SK-N-SH (cell line): ENCODE measurements at places on chromosomes 7 and 10. TPM values are rescaled to one million over a fixed set of nuclear protein-coding genes. Genes with fewer than 3 reads are reported as not detected.

DNA sequence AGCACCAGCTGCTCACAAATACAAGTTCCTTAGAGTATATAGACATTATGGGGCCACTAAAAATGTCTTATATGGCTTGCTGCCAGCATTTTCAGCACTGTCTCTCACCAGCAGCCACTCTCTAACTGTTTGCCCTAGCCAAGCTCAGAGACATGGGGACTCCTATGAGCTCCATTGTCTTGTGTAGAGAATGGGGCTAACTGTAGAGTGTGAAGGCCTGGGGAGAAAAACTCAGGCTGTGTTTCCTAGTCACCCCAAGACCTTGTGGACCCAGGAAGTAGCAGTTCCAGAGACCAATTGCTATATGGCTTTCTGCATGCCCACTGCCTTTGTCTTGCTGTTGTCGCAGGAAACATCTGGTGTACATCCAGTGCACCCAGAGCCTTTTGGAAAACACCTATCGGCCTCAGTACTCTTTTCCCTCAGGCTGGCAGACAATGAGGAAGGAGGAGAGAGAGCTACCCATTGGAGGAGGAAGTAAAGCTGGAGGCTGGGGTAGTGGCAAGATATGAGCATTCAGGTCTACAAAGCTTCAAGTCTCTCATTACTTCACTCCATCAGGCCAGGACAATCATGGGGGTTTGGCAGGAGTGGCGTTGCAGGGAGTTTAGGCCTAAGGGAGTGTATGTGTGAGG lies 28.4 kb downstream of the ENTPD1 start:
- DNase-seq: no peak

SH2D4B gene
- polyA plus RNA-seq: not detected in 2 replicates

MUC3A gene
- polyA plus RNA-seq: 0.03 and 0.11 TPM in 2 replicates

- DNase-seq: no peak
These were observed 735 bp downstream of the ZNF394 start for GRCh38 chr7:99499371-99499720.

SFTPA1 gene
- not detected in 2 replicates for polyA plus RNA-seq

DNA sequence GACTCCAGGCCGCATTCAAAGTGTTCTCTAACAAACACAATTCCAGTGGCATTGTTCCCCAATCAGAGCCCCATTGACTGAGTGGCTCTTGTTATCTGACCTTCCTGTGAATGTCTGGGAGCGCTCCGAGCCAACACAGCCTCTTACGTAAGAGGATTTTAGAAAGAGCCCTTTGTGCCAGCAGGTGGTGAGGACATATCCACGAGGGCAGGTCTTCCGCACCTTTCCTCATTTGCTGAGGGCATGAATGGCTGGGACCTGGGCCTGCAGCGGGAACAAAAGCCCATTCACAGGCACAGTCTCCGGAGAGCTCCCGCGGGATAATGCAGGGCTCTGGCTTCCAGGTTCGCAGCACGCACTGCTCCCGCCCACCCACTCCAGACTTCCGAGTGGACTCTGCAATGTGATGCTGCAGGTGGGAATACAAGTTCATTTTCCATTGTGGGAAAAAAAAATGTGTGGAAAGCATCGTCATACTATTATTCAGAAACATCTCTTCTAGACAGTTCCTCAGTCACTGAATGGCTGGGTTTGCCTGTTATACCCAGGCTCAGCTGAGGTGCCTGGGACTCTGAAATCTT lies 295.0 kb upstream of the IGFBP3 start:
- no peak for DNase-seq

- DNase-seq: peak; percentile 89
These were observed 53.7 kb upstream of the KDM7A start for GRCh38 chr7:140230516-140230860.

KCND2 gene
- polyA plus RNA-seq: not detected in 2 replicates

DNA sequence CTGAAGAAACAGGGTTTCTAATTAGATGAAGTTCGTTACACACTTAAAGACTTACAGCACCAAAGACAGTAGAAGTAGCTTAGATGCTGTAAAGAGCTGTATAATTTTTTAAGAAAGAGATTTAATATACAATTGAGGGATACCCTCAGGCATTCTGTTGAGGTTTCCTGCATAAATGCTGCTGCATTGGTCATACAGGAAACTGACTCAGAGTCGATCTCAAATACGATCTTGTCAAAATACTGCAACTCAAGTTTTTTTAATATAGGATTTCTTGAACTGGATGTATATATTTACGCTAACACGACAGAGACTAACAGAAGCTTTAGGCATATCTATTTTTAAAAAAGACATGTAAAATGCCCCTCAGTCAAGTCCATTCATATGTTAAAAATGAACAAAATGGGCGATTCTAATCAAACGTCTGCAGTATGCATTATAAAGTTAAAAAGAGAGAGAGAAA lies 2.4 kb upstream of the ARID5B start:
- peak; percentile 33 for DNase-seq

LAMB4 gene
- polyA plus RNA-seq: 0.24 and 0.36 TPM in 2 replicates

GRCh38 chr10:93992400-93993030 lies 1.2 kb upstream of the PLCE1 start:
- no peak for DNase-seq

DNA sequence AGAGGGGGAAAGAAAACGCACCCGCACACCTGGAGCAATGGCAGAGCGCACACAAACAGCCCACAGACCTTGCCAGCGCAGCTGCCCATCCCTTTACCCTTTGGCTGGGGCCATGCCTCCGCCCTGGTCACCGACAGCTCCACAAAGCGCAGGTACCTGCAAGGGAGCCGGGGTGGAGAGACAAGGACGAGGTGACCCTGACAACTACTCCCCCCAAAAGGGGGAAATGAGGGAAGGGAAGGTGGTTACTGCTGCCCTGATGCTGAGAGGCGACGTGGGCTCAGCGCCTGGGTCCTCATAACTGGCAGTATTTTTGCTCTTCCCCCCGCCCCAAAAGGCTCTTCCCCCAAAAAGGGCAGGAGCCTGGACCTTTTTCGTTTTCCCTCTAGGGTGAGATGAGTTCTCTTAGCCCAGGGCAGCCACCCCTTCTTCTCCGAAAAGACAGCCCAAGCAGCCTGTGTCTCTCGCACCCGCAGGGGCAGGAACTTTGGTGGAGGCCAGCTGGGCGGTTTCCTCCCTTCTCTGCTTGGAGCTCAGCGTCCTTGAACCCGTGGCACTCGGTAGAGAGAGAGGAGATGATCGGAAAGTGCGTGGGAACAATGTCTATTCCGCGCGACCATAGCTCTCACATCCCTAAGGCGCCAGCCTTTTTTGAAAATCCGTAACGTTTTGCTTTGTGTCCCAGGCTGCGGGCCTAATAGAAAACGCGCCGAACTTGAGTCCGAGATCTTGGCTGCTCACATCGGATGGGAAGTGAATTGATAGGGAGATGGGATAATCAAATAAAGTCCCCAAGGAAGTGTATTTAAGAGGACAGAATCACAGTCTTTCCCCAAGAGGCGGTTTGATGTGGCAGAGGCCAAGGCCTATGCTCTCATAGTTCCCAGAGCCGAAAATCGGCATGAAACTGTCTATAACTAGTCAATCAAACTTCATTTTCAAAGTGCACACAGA lies 1.0 kb downstream of the NKX2-3 start:
- DNase-seq: peak; percentile 18

GRCh38 chr10:70404036-70404786 lies at the start of gene EIF4EBP2:
EIF4EBP2 (plus strand) TSS chr10:70404145; CDS start chr10:70404402, 257 bp downstream.
- peak; percentile 96 for DNase-seq

DNA sequence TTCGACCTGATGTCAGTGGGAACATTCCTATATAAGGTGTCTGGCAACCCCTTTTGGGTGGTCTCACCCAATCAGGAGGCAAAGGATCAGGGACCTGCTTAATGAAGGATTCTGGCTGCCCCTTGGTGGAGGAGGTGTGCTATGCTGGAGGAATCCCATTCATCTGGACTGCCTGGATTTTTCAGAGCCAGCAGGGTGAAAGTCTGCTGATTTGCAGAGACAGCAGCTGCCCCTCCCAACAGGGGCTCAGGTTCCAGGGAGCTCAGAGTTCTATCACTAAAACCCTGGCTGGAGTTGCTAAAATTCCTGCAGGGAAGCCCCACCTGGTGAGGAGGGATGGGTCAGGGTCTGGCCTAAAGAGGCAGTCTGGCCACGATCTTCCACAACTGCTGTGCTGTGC lies 398.5 kb upstream of the CNTNAP2 start:
- DNase-seq: no peak

OPN1SW gene
- 0.05 TPM in 1 of 2 replicates, not detected in the other for polyA plus RNA-seq

DNA sequence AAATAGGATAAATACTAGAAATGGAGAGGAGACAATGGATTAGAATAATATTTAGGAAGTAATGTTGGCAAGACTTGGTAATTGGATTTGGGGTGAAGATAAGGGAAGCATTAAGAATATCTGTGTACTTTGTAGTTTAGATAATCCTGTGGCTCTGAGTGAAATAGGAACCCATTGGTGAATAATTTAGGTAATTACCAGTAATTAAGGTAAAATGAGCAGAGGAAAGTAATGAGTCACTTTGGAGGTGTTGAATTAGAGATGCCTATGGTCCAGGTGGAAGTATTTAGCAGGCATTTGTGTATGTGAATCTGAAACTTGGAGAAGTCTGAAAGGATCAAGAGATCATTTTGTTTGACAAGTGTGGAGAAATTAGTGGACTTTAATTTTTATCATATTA lies 5.7 kb downstream of the C1GALT1 start:
- no peak for DNase-seq

- DNase-seq: no peak
These were observed 75.9 kb downstream of the BUB3 start for GRCh38 chr10:123229927-123230630.

GRCh38 chr10:11424456-11425295 lies 186.8 kb downstream of the USP6NL start:
- peak; percentile 76 for DNase-seq

DNA sequence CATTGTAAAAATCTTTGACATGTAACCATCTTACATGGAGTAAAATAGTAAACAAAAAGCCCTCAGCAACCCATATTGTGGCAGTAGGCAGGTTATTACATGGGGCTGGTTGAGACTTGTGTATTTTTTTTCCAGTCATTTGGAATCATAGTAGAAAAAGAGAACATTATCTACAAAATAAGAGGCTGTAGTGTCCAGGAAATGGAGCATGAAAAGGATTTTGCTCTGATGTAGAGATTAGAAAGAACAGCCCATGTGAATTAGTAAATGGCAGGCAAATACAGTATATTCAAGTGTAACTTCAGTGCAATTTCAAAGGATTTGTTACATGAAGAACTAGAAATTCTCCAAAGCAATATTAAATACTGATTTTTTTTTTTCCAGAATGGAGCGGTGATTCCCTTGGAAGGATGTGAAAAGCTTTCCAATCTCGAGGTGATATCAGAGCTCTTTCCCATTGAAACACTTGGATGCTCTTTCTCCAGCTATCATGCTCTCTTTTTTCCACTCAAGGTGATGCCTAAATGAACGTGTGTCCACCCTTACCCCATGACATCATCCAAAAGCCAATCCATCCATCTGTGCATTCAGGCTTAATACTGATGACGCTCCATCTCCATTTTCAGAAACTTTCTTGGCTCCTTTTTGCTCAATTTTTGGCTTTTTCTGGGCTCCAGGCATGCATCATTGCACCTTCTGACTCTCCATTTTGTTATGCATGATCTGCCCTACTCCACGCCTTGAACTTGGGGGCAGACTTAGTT lies 1034.7 kb downstream of the TYW1 start:
- no peak for DNase-seq

PDE1C gene
- 4.6 and 7.3 TPM in 2 replicates for polyA plus RNA-seq

GRCh38 chr10:99784016-99784726 lies 1.7 kb downstream of the ABCC2 start:
- no peak for DNase-seq

DNA sequence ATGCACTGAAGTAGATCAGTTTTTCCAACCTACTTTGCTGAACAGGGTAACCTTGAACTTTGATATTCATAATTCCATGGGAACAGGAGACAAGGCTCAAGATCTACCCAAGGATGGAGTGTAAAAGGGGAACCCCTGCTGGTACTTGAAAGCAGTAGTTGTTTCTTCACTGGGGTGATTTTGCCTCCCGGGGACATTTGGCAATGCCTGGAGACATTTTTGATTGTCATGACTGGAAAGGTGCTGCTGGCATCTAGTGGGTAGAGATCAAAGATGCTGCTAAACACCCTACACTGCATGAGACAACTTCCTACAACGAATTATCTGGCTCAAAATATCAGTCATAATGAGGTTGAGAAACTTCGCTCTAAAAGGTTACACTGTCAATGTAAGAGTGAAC lies 214.8 kb upstream of the CTBP2 start:
- DNase-seq: no peak

- DNase-seq: no peak
These were observed 39.4 kb upstream of the ZNF107 start for GRCh38 chr7:64626557-64626956.

- no peak for DNase-seq
These were observed 63.5 kb upstream of the ATRNL1 start for GRCh38 chr10:115029452-115030375.

HPS1 gene
- polyA plus RNA-seq: 39.2 and 41.4 TPM in 2 replicates

GRCh38 chr7:107109955-107110354 lies 58.8 kb upstream of the HBP1 start:
- DNase-seq: no peak

GRCh38 chr10:91521439-91521838 lies 111.3 kb downstream of the HECTD2 start:
- no peak for DNase-seq

GRCh38 chr7:42726066-42726785 lies 185.6 kb downstream of the C7orf25 start:
- DNase-seq: no peak

DNA sequence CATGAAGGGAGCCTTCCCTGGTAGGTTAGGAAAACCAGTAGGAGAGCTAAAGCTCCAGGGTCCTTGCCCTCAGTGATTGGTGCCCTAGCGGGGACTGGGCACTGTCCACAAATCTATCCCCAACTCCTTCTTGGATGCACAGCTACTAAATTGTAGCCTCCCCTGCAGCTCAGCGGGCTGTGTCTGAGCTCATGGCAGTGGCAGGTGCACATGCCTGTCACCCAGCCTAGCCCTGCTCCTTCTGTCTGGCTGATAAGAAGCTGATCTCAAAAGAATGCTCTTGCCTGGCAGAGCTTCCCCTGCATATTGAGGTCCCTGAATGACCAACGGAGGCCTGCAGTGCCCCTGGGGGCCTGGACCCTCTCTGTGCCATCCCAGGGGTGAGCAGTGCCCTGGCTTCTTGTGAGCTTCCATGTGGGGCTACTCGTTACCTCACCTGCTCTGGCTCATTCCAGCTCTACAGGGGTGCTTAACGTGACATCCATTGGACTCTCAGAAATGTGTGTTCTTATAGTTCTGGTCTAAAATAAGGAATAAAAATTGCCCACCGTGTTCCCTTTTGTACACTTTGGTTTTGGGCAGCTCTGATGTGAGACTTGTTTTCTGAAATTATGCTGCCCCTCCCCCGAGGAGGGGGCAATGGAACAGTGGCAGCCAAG lies 59.8 kb upstream of the ANTXRL start:
- no peak for DNase-seq

DNA sequence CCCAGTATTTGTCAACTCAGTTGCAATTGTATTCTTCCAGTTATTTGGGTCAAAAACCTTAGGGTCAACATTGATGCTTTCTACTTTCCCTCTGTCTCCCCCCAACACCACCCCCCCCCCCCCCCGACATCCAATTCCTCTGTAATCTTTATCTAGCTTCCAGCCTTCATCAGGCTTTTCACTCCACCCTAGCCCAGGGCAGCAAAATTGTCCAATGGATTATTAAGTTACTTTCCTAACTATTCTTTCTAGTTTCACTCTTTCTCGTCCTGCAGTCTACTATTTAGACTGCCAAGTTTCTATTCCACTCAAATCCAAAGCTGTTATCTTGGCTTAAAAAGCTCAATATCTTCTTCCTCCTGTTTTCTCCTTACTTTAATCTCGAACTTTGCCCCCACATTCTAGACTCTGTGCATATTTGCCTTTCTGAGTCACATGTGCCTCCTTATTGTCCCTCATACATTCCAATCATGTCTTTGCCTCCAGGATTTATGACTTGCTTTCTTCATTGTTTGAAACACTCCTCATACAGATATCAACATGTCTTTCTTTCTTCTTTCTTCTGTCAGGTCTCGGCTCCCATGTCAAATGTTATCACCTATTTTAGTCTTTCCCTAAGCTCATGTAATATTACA lies 196.6 kb upstream of the TMEM196 start:
- no peak for DNase-seq
